Upper lobe of right lung (tissue), 1 donor: ENCODE measurements at places on chromosomes 7 and 10. TPM values are rescaled to one million over a fixed set of nuclear protein-coding genes. Genes with fewer than 3 reads are reported as not detected.

EVX1 gene
- not detected for total RNA-seq

AEBP1 gene
- total RNA-seq = 272 TPM

LCOR gene
- 39.5 TPM for total RNA-seq

SPAM1 gene
- not detected for total RNA-seq

TMEM213 gene
- 9.6 TPM for total RNA-seq

PLXNA4 gene
- 7.2 TPM for total RNA-seq

ZNF786 gene
- 5.6 TPM for total RNA-seq

HOXA1 gene
- 0.75 TPM for total RNA-seq

LRGUK gene
- 0.49 TPM for total RNA-seq

UNC5B gene
- 16.0 TPM for total RNA-seq

GRCh38 chr10:33095867-33096815 is 138.1 kb upstream of the ITGB1 start:
- no peak for DNase-seq

DNA sequence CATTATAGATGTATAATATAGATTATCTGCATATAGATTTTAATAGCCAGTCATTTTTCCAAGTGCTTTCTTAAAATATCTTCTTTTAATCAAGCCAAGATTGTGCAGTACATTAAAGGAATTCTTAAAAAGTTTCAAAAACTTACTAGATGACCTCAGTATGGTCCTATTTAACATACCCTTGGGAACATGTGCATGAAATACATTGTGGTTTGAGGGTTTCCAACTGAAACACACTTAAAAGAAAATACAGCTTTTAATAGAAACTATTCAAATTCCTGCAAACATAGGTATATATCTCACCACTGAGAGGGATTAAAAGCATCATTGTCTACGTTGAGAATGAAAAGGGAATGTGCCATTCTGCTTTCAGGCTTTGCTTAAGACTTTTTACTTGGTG is 364.9 kb downstream of the SUGCT start:
- DNase-seq = no peak

DNA sequence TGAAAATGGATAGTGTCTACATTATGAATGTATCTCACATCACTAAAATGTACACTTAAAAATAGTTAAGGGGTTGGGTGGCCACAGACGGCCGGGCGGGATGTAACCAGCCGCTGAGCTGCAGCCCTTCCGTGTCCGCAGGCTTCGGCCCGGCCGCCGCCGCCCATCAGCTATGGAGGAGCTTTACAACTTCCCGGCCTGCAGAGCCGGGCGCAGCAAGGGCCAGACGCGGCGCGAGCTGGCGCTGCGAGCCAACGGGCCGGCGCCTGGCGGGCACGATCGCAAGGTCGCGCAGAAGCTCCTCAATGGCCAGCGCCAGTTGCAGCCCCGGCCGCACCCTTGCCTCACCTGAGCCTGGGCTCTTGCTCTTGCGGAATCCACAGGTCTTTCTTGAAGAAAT is 69.1 kb downstream of the KMT2C start:
- DNase-seq = no peak

GRCh38 chr10:91536111-91536510 is 96.8 kb downstream of the PPP1R3C start:
- no peak for DNase-seq

DNA sequence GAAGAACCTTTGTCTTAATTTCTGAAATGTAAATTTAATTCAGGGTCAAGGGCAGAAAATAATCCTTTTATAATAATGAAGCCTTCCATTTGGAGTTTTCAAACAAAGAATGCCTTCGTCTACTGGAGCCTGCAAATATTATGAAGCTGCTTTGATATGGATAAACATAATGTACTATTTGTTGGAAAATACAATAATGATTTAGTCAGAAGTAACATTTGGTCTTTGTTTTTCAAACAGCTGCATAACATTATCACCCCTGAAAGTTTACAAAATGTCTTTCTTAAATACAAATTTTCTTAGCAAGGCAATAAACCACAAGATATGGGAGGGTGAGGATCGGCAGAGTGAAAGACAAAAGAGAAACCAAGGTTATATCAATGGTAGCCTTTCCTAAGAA is 41.5 kb downstream of the TMEM26 start:
- DNase-seq = no peak

- DNase-seq = no peak
Observed at GRCh38 chr7:107502154-107502553, 32.3 kb downstream of the GPR22 start.

DNA sequence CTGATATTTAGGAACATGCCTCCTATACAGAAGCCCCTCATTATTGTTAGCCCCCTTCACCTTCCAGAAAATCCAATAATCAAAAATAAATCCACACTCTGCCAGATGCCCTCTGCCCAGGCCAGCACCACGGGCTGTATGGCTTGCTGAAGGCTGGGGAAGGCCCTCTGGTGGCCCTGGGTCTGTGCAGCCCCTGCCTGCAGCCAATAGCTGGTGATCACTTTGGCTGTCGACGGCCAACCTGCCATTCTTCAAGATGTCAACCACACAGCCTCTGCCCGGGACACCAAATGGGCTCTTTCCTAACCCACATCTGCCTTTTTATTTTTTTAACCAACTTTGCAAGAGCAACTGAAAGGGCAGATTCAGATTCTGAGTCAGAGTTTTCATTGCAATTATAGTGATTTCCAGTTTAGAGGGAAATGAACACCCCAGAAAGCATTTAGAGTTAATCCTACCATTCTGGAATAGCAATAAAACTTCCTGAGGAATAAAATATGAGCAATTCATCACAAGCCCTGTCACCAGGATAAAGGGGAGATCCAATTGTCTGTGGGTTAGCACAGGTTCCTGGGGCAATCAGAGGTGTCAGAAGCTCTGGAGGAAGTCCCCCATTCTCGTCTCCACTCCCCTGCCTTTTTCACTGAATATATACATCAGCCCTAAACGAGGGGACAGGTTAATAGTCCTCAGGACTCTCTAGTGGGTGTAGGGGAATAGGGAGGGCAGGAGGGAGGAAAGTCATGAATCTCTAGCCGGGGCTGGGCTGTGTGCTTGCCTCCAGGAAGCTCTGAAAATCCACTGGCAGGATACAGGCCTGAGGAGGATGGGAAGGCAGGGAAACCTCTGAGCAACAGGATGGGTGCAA is 211.3 kb downstream of the GRID1 start:
- no peak for DNase-seq

DNA sequence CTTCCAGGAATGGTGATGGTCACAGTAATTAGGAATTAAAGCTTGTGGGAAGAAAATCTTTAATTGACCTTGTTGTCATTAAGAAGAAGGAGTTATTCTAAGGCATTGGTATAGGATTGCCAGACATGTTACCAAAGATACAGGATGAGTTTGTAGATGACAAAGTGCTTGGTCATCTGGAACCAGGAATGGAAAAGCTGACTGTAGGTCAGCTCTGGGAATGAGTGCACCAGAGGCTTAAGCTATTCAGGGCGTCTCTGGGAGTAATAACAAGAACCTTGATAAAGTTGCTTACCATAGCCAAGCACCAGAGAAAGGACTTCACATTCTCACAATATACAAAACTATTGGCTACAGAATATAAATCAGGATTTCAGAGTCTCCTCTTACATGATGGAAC is 89.0 kb downstream of the PHTF2 start:
- no peak for DNase-seq

- DNase-seq = no peak
Observed at GRCh38 chr7:107007892-107008287, 36.6 kb upstream of the PRKAR2B start.

DNA sequence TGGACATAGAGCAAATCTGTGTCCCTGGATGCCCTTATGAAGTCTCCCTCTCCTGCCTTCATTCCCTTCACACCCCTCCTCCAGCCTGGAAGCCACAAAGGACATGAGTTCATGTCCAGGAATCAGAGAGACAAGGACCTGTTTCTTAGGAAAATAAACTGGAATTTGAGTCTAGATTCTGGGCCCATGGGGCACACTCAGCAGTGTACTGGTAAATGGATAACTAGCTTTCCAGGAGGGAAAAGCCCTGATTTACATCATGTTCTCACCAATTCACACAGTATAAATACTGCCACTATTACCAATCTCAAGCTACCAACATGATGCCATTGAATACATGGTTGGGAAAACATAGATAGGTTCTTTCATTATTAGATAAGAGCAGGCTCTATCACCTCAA is 9.9 kb downstream of the FAM237B start:
- DNase-seq = no peak

GRCh38 chr7:156031679-156032478 is 219.6 kb upstream of the SHH start:
- DNase-seq = no peak

GRCh38 chr7:98167653-98168052 is 43.6 kb upstream of the BHLHA15 start:
- DNase-seq = no peak

DNA sequence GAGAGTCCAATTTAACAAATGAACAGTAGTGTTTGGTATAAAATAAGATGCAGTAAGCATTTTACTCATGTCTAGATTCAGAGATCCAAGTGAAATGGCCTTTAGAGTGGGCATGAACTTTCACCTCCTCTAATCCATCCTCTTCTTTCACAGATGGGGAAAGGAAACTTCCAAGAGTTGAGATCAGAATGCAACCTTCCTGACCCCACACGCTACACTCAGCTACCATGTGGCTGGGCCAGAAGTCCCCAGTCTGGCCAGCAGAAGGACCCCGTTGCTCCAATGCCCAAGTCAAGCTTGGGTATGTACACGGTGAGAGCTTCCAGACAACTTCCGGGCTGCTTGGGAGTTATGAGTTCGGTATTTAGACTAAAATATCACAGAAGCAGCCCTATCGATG is 228.0 kb downstream of the ELMO1 start:
- no peak for DNase-seq

DNA sequence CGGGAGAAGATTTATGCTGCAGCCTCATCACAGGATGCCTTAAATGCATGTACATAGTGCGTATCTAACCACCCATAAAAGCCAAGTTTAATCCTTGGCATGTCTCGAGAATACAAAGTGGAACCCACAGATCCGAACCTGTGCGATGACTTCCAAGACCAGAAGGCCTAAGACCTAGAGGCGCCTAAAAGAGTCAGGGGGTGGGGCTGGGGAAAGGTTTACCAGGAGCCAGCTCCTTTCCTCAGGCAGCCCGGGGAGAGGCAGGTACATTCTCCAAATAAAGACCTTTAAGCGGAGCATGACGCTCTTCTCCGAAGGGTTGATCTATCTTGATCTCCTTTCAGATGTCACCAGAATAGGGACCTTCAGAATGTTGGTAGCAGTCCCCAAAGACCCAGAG is 9.7 kb downstream of the SP8 start:
- DNase-seq = no peak
